ENCODE measurements at places on chromosomes 5 and 9.

DNA sequence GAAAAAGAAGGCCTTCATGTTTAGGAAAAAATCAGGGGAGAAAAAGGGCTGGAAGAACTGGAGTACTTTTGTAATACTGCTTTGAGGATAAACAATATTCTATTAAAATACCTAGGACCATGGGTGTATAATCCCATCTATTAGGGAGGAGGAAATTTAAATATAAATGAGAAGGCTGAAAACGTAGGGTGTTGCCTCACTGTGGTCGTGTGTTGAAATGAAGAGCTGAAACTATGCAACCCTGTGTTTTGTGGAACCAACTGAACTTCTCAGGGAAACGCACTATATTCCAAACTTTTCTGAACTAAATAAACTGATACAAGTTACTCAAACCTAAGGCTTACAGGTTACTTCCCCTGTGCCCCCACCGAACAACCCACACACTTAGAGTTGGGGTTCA, 4.5 kb upstream of the CNTLN start:
- peaks cover 5% of the 10 kb centered on the region for H3K4me1 ChIP-seq
- peak overlapping the region; percentile 6 for H3K4me3 ChIP-seq
- no peaks in the 10 kb centered on the region for H3K27me3 ChIP-seq
- H3K36me3 ChIP-seq, result no peaks in the 10 kb centered on the region

- no peak overlapping the region for H3K4me3 ChIP-seq
- H3K27ac ChIP-seq, result no peak overlapping the region
- H3K27me3 ChIP-seq, result no peaks in the 10 kb centered on the region
- no peak for DNase-seq
- no peaks in the 10 kb centered on the region for H3K36me3 ChIP-seq
These were observed 17.8 kb upstream of the LVRN start for GRCh38 chr5:115944501-115944900.

DNA sequence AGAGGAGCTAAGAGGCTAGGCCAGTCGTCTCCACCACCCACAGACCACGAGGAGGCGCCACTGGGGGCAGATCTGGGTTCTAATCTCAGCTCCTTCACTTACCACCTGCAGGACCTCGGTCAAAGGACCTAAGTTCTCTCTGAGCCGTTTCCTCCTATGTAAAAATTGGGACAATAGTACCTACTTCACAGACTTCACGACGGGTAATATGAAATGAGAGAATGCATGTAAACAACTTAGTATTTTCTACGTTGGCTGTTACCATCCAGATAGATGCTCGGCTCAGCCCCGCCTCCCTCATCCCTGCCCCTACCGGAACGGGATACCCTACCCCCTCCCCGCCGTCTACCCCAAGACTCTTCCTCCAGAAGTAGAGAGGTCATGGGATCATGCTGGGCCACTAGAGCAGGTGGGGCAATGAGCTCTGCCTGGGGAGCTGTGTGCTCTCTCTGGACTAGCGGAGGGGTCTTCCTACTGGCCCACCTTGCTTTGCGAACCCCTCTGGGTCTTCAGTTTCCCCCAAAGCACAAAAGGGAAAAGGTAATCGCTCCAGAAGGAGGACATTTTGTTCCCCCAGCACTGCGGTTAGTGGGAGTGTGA, 541 bp downstream of the GNPDA1 start:
- DNase-seq, result peak; percentile 59
- H3K27me3 ChIP-seq, result no peaks in the 10 kb centered on the region
- H3K27ac ChIP-seq, result peak overlapping the region; percentile 97
- no peaks in the 10 kb centered on the region for H3K36me3 ChIP-seq

GRCh38 chr5:5416733-5417132, 5.7 kb upstream of the ICE1 start:
- H3K4me3 ChIP-seq, result no peak overlapping the region
- no peaks in the 10 kb centered on the region for H3K27me3 ChIP-seq
- H3K27ac ChIP-seq, result no peak overlapping the region
- H3K36me3 ChIP-seq, result no peaks in the 10 kb centered on the region
- no peak for DNase-seq
- peaks cover 16% of the 10 kb centered on the region for H3K4me1 ChIP-seq

DNA sequence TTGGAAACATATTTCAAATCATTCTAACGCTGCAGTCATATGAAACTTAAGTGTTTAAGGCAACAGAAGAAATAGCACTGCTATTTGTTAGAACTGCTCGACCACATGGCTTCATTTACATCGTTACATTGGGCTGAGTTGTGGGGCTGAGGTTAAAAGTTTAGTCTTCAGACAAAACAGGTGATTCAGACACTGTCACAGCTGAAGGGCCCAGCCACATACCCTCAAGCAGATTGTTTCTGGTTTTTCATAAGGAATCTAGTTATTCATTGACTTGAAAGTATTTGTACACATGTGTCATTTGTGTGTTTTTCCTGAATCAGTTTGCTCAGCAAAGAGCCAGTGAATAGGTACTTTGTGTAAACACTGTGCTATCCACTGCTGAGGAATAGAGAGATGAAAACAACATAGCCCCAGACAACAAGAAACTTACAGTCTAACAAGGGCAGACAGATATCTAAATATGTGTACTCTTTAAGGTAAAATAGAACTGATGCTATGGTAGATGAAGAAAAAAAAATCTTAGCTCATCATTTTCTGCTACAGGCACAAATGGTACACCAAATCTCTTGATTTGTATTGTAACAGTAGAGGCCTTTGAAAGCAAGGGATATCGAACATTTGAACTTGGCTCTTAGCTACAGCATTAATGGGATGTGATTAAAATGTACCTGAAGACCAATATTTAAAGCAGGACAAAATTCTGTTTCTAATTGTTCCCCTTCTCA, 357.6 kb upstream of the RPS23 start:
- DNase-seq, result no peak
- H3K27me3 ChIP-seq, result no peaks in the 10 kb centered on the region
- H3K36me3 ChIP-seq, result no peaks in the 10 kb centered on the region
- H3K4me1 ChIP-seq, result peaks cover 26% of the 10 kb centered on the region

GRCh38 chr5:106865279-106865678, 805.5 kb downstream of the EFNA5 start:
- no peak for DNase-seq
- no peaks in the 10 kb centered on the region for H3K36me3 ChIP-seq
- no peaks in the 10 kb centered on the region for H3K4me1 ChIP-seq
- no peak overlapping the region for H3K4me3 ChIP-seq
- H3K27ac ChIP-seq, result no peak overlapping the region

All from liver (tissue), 10 donors.